NCI-H748 treated with DMSO at 0.1 percent for 48 hours (cell line): ENCODE measurements at places on chromosomes 16 and 17.

DNA sequence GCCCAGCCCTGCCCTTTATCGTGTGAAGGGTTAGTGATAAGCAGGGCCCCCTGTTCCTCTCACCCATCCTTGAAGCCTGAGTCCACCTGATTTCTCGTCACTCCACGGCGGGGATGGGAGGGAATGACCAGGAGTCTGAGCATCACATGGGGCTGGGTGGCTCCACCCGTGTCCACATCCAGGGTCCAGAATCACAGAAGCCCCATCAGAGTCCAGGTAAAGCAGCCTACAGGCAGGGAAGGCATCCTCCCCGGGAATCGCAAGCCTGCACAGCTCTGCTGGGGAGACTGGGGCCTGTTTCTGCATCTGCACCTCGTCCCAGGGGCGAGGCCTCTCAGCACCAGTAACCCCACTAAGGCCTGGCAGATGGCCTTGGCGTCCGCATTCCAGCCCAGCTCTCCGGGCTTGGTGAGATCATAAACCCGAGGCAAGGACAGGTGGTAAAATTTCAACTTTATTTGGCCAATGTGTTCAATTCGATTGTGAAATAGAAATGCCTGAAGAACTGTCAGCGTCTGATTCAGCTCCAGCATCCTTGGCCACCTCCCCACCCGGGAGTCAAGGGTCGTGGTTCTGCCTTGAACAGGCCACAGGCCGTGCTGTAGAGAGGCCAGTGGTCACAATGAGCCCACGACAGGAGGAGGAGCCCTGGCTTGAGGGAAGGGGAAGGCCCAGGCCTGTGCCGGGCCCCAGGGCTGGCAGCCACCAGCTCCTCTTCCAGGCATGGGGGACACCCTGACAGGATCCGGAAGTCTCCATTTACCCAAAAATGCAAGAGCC lies 8.1 kb upstream of the PPP1R27 start:
- no peak for DNase-seq

GRCh38 chr16:77359065-77359502 lies 75.8 kb downstream of the ADAMTS18 start:
- peak; percentile 73 for DNase-seq

DNA sequence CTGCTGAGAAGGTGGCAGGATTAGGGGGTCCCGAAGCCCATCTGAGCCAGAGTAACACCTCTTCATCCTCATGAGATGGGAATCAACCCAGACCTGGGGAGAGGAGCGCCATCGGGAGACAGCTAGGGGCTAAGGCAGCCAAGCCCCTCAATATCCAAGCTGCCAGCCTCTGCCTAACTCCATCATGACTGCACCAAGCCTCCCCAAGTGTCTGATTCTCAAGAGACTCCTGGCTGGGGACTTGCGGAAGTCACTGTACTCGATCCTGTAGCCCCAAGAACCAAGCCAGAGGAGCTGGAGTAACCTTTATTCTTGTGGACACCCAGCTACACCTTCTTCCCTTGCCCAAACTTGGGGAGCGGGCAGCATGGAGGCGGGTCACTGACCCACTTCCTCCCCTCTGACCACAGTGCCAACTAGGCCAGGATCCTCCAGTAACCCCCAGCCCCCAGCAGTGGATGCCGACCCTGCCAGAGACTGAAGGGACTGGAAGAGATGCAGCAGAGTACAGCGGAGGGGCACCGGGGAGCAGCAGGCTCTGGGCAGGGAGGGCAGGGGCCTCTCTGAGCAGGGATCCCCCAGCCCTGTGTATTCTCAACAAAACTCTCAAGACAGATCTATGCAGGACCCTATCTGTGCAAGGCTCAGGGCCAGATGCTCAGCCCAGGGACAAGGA lies 13.3 kb downstream of the HDAC5 start:
- DNase-seq: no peak

DNA sequence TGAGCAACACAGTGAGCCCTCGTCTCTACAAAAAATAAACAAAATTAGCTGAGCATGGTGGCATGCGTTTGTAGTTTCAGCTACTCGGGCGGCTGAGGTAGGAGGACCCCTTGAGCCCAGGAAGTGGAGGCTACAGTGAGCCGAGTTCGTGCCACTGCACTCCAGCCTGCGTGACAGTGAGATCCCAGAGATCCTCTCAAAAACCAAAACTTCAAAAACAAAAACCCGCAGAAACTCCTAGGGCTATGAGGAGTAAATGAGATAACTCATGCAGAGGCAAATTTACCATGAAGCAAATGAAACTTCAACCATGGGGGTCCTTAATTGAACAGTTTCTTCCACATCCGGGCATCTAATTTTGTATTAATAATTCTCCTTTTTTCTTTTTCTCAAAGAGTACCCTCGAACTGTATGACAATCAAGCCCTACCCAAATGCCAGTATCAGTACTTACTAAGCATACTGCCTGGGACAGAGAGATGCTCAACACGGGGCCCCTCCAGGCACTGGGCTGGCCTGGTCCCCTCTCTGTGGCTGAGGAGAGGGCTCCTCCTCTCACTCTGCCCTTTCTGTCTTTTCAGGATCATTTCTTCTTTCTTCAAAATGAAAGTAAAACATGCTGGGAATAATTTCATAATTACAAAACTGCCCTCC lies 789 bp upstream of the PIPOX start:
- no peak for DNase-seq

DNA sequence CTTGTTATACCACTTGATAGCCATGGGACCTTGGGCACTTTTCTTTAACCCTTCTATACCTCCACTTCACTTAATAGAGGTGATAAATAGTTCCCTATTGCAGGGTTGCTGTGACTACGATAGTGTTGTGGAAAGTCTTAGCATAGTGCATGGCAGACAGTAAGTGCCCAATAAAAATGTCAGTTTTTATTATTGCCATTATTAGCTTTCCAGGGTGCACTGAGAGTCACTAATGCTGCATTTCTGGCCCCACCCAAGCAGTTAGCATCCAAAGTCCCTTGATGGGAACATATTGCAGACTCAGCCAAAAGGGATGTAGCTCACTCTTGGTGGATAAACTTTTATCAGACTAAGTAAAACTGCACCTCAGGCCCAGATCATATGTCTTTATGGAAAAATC lies 41.5 kb upstream of the TEKT3 start:
- no peak for DNase-seq

DNA sequence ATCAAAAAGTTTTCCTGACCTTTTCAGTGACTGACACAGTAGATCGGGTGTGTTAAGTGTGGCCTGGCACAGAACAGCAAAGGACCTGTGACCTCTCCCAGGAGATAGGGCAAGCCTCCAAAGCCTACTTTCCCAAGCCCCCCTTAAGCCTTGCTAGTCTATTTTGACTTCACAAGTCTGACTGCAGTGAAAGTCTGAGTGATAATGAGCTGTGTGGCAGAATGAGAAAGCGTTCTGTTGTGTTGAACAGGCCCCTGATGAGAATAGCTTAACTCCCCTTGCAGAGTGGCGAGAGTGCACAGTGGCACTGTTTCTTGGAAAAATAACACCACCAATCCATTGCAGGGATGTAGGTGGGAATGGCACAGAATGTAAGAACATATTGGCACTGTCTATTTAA lies 32.8 kb downstream of the MMD start:
- no peak for DNase-seq
